ENCODE measurements at places on chromosomes 12 and 14.

GRCh38 chr12:124636138-124636978, 68.9 kb upstream of the NCOR2 start:
- DNase-seq, result no peak

DNA sequence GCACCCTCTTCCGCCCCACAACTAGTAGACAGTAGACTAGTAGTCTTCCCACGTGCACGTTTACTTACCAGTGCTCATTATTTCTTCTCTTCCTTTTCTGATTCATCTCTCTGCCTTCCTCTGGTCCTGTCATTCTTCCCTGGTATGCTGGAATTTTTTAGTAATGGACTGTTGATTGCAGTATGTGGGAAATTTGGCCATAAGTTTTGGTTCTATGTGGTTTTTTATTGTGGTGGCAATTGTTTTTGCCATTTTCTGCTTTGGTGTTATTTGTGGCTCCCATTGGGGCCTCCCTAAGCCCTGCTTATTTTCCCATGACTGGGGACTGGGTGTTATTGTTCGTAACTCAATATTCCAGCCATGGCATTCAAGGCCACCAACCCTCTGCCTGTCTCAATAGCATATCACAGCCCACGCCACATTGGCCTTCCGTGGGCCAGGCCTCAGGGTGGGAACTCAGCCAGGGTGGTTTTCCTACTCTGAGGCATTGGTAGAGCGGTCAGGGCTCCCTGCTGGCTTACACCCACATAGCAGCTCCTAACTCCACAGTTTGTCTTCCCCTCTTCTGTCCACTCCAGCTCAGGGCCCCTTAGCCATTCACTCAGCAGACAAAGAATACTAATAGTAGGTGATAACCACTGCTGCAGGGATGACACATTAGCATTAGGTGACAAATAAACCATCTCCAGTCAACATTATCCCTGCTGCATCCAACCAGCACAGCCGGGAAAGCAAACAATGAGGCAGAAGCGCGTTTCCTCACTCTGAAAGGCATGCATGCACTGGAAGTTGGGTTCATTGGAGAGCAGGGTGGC, 321.5 kb downstream of the CACNA1C start:
- DNase-seq, result no peak

DNA sequence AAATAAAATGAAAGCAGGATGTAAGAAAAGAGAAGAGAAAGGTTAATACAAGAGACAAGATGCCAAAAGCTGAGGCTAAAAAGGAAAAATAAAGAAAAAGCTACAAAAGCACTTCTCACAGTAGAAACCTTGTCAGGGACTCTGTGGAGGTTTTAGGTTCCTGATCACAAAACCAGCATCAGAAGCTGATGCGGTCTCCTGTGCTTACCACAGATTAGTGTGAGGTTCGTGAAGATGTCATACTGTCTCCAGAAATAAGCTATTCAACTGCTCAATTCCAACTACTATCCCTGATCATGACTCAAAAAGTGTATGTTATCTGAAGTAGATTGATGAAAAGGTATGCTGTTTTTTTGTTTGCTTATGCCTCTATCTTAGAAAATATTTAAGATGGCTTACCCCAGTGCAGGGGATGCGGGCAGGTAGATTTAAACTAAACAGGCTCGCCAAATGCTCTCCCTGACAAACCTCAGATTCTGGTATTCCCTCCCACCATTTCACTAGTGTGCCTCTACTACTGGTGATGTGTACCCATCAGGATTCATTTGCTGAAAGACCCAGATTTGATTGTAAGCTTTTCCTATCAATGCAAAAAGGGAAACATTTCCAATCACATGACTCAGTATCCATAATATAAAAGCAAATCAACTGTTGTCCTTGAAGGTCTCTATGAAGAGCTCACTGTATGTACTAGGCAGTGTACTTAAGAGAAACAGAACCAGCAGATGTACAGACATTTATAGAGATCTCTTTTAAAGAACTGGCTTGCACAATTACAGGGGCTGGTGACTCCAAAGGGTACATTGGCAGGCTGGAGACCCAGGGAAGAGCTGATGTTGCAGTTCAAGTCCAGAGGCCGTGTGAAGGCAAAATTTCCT, 169.5 kb upstream of the FOXN3 start:
- no peak for DNase-seq

- no peak for DNase-seq
Measured at GRCh38 chr12:68445824-68446223, 113.7 kb upstream of the MDM1 start.

GRCh38 chr12:17030338-17030737, 424.4 kb upstream of the LMO3 start:
- peak; percentile 81 for DNase-seq

GRCh38 chr12:96121271-96121711, 72.9 kb upstream of the ELK3 start:
- DNase-seq, result no peak

- no peak for DNase-seq
Measured at GRCh38 chr12:3207858-3208257, 130.7 kb downstream of the TSPAN9 start.

DNA sequence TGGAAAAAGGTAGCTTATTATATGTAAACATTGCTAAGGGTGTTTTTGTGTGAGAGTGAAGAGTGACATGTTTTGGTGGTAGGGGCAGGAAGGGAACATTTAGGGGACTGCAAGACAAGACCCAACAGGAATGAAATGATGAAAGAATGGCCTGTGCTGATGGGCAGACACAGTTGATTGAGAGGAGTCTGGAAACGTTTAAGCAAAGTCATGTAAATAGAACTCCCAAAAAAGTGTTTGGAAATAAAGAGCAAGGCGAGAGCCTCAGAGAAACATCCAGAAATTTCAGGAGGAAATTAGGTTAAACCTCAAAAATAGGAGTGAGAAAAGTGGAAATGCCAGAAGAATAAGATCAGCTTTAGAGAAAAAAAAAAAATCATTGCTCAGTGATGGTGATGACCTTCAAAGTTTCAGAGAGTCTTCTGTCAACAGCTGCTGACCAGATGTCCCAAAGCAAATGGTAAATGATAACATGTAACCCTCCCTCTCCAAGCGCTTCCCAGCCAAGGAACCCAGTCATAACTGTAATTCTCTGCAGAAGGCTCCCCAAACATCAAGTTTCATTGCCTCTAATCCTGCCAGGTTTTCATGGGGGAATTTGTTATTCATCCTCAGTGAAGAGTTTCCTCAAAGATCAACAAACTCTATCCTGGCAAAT, 223.2 kb upstream of the FAR2 start:
- no peak for DNase-seq

- no peak for DNase-seq
Measured at GRCh38 chr12:56261503-56262232, 3.5 kb upstream of the ANKRD52 start.

- DNase-seq, result no peak
Measured at GRCh38 chr12:109637996-109638395, 64.4 kb downstream of the MVK start.

GRCh38 chr14:92486881-92487280, 26.7 kb upstream of the RIN3 start:
- no peak for DNase-seq

DNA sequence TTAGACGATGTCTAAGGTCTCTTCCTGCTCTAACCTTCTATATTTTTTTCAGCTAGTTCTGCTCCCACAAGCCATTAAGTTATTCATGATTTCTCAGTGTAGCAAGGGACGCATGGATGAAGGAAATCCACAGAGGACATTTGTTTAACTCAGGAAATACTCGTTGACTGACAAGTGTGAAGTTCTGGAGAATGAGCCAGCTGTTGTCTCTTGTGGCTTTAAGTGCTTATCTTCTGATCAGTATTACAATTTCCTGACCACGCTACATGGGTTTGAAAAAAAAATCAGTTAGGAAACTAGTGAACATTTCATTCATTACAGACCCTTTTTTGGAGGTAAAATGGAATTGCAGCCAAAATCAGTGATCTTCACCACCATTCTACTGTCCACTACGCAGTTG, 53.1 kb downstream of the GUCY2C start:
- no peak for DNase-seq

GRCh38 chr12:58496411-58497190, 423.7 kb downstream of the LRIG3 start:
- no peak for DNase-seq

DNA sequence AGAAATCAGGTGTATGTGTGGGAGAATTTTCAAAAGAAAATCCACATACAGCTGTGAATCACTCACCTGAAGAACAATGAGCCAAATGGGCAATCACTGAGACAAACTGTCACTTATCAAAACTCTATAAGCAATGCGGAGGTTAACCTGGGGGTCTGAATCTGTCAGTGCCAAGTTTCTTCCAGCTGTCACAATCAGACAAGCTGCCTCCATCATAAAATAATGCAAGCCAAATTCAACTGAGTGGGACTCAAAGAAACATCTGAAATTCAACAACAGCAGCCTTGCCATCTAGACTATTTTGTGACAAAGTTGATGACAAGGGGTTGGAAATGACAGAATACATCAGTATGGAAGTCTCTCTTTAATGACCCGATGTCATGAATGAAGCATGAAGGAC, 60.3 kb downstream of the GARIN6 start:
- no peak for DNase-seq

DNA sequence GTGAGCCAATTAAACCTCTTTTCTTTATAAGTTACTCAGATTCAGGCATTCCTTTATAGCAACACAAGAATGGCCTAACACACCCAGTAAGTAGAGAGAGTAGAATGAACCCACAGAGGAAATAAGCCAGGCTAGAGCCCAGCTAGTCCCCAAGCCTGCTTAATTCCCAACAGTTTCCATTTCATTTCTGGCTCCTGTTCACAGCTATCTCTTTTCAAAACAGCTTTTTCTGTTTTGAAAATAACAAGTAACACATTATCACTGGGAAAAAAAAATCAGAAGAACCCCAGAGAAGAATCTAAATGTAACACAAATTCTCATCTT, 69.0 kb downstream of the HSPB8 start:
- DNase-seq, result no peak

DNA sequence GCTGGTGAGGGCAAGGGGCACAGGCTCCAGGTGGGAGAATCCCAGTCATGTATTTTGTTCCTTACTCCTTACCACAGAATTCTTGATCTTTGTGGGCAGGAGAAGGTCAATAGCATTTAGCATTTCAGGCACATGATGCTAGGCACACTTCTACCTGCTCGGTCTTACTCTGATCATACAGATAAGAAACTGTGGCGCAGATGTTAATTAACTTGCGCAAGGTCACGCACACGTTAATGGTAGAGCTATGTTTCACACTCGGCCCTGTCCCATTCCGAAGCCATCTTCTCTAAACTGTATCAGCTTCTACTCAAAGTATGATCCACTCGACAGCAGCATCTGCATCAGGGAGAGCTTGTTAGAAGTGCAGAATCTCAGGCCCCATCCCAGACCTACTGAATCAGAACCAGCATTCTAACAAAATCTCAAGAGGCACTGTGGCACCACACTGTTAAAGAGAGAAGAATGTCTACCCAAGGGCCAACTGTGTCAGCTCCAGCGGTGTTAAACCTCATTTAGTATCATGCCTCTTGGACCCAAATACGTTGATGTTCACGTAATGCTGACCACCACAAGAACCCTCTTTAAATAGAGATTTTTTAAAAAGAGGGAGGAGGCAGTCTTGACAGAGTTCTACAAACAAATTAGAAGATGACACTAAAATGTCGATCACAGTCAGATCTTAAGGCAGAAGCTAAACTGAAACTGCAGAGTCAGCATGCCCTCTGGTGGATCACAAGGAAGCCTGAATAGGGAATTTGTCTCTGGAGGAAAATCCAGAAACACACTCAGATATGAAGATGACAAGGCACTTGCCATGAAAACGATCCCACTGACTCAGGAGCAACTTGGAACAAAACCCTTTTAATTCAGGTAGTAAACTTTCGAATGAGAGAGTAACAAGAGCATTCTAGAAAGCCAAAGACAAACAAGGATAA, 7.3 kb downstream of the STXBP6 start:
- no peak for DNase-seq
